ENCODE measurements at places on chromosomes 7 and 10.

GRCh38 chr7:45203936-45204445 is 46.4 kb downstream of the RAMP3 start:
- DNase-seq, result no peak

GRCh38 chr10:81013771-81014170 is 476.1 kb downstream of the SH2D4B start:
- DNase-seq, result no peak

- peak; percentile 38 for DNase-seq
Measured at GRCh38 chr10:93566435-93567276, at the start of gene FFAR4. TSS of gene FFAR4 (plus strand) at chr10:93566665. CDS start at chr10:93566721, 56 bp downstream.

- no peak for DNase-seq
Measured at GRCh38 chr7:94314413-94315410, 80.0 kb upstream of the COL1A2 start.

DNA sequence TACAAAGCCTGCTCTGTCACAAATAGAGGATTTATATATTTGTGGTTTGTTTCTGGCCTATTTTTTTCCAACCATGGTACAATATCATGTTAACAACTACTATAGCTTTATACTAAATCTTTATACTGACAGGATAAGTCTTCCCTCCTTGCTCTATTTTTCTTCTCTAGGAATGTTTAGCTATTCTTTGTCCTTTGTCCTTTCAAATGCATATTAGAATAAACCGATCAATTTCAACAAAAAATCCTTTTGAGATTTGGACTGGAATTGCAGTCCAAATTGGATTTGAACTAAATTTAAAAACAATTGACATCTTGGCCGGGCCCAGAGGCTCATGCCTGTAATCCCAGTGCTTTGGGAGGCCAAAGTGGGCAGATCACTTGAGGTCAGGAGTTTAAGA is 39.2 kb upstream of the CTTNBP2 start:
- no peak for DNase-seq

- DNase-seq, result no peak
Measured at GRCh38 chr10:61812052-61812721, 89.3 kb upstream of the ARID5B start.

DNA sequence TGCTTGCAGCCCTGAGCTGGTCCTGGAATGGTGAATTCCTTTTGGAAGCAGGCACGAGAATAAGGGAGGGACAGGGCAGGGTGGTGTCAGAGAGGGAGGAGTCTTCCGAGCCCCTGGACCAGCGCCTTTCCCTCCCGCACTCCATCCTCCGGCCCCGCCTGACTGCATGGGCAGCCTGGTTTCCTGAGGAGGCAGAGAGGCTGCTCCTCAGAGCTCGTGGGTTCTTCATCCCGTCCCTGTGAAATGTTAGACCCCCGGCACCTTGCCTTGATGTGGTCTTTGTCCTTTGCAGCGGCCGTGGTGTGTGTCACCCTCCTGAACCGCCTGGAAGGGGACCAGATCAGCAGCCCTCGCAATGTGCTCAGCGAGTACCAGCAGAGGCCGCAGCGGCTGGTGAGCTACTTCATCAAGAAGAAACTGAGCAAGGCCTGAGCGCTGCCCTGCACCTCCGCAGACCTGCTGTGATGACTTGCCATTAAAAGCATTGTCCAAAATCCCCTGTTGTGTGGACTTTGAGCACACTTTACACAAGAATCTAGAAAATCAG is 18.9 kb downstream of the UPP1 start:
- no peak for DNase-seq

DNA sequence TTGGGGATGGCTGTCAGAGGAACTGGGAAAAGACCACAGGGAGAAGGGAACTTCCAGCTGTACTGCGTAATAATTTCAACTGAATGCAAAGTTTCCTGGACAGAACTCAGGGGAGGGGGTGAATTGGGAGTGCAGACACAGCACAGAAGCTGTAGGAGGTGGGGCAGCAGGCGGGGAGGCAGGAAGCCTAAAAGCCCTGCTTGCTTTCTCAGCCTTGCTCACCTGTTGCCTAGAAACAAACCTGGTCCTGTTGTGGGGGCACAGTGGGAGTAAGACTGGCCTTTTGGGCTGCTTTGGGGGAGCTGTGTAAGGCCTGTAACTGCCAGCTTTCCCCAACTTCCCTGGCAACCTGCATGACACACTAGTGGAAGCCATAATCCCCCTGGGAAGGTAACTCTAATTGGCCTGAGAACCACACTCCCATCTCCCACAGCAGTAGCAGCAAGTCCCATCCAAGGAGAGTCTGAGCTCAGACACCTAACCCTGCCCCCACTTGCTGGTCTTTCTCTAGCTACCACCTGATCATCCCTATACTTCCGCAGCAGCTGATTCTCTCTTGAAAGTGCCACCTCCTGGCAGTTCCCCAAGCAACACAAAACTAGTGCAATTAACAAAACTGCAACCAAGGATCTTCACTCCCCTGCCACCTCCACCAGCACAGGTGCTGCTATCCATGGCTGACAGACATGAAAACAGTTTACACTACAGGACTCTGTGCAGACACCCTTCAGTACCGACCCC is 1239.3 kb downstream of the SORCS1 start:
- no peak for DNase-seq

DNA sequence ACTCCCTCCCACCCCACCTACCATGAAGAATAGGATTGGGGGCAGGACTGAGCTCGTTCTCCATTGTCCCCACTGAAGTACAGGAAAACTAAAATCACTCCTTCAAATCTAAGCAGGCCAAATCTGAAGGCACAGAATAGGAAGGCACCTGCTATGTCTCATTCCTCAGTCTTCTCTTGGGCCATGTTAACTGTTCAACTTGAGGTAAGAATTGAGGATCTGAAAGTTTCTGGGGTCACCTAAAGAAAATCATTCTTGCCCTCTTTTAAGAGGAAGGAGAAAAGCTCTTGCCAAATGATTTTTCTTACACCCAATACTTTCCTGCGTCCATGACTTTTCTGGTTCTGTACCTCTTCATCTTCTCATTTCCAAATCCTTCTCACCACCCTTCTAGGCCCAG is 4.9 kb downstream of the CPN1 start:
- no peak for DNase-seq

GRCh38 chr7:142759433-142759832 is 10.2 kb downstream of the PRSS1 start:
- no peak for DNase-seq

DNA sequence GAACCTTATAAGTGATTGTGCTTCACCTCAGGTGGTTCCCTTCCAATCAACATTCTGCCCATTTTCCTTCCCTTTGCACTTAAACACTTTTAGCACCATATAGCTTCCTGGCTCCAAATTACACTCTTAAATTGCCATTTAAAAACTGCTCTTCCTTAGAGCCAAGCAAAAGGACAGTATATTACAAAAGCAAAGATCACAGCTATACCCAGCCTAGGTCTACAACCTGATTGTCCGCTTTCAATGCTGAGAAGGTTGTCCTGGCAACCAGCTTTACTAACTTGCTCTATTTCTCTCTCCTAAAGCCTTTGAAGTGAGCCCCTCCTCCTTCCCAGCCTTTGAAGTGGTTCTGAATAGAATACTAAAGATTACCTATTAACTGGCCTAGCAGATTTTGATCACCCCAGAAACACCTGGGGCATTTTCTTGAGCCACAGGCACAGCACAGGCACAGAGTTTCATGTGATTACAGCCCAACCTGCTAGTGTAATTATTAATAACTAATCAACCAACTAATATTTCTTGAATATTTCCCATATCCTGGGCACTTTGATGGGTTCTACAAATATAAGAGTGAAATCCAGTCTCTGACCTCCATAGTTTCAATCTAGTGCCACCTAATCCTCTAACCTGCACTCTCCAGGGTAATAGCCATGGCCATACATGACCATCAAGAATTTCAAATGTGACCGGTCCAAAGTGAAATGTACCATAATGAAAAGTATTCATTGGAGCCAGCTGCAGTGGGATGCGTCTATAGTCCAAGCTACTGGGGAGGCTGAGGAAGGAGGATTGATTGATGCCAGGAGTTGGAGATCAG is 63.6 kb upstream of the TRIM24 start:
- no peak for DNase-seq

- DNase-seq, result peak; percentile 62
Measured at GRCh38 chr10:124530215-124530665, 68.6 kb downstream of the LHPP start.

GRCh38 chr10:63346015-63346441 is 119.7 kb downstream of the JMJD1C start:
- no peak for DNase-seq

- no peak for DNase-seq
Measured at GRCh38 chr10:46787321-46787615, 124.0 kb upstream of the PTPN20 start.

- peak; percentile 30 for DNase-seq
Measured at GRCh38 chr7:106041140-106041717, 70.9 kb downstream of the SYPL1 start.

DNA sequence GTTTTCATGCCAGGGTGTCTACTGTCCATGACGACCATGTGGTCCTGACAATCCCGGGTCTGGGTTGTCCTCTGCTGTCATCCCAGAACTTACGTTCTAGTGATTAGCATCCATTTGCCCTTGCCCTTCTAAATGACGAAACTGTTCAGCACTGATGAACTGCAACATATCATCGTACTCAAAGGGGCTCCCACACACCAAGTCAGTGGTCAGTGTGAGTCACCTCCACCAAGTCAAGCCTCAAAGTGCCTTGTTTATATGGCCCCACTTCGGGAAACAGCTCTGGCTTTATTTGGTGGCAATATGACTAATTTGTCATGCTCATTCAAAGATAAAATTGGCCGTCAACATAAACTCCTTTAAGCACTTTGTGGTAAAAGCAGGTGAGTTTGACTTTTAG is 110.7 kb downstream of the FRMD4A start:
- no peak for DNase-seq

DNA sequence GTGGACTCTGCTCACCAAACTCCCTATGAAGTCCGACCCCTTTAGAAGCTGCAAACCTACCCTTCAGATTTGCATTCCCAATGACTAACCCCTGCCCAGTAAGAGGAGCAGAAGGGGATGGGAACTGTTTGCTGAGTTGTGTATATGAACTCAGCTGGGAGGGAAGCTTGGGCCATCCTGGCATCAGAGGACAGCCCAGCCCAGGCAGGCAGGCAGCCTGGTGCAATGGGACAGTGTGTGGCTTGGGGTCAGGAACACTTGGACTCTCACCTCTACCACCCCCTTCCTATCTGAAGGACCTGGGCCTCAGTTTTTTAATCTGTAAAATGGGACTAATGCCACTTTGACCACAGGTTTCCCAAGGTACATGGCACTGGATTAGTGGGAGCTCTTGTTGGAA is 147.4 kb upstream of the GPR26 start:
- no peak for DNase-seq

DNA sequence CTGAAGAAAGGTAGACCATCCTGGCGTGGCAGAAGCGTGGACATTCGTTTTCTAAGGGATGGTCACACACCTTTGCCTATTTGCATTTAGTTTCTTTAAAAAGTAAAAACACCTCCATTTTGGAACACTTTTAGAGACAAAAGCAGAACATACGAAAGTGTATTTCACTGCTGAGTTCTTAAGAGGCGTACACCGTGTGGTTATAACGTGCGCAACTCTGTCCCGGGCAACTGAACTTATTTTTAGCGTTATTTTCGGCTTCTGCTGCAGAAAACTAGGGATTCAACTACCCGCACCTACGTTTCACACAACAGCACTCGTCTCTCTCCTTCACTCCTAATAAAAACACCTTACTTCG is 557 bp upstream of the LSM8 start:
- DNase-seq, result no peak

- peak; percentile 64 for DNase-seq
Measured at GRCh38 chr7:108376206-108376605, 80.0 kb downstream of the NRCAM start.

GRCh38 chr10:50346942-50347341 is 95.6 kb upstream of the ASAH2 start:
- no peak for DNase-seq

DNA sequence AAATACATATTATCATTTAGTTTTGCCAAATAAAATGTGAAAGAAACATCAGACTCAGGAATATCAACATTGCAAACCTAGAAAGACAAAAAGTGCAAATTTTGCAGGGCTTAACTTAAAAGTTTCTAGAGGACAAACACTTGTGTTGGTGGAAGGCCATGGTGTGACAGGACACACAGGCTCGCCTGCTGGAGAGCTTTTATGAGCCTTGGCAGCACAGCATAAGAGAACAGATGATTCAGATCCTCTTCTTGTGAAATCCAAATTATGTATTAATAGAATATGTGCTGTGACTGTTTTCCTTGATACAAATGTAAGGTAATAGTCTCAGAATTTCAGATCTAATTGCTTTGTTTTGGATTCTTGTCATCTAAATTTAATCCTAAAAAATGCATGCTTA is 72.9 kb upstream of the ABCB5 start:
- DNase-seq, result no peak

- DNase-seq, result no peak
Measured at GRCh38 chr7:2621061-2621828, 10.5 kb upstream of the TTYH3 start.

DNA sequence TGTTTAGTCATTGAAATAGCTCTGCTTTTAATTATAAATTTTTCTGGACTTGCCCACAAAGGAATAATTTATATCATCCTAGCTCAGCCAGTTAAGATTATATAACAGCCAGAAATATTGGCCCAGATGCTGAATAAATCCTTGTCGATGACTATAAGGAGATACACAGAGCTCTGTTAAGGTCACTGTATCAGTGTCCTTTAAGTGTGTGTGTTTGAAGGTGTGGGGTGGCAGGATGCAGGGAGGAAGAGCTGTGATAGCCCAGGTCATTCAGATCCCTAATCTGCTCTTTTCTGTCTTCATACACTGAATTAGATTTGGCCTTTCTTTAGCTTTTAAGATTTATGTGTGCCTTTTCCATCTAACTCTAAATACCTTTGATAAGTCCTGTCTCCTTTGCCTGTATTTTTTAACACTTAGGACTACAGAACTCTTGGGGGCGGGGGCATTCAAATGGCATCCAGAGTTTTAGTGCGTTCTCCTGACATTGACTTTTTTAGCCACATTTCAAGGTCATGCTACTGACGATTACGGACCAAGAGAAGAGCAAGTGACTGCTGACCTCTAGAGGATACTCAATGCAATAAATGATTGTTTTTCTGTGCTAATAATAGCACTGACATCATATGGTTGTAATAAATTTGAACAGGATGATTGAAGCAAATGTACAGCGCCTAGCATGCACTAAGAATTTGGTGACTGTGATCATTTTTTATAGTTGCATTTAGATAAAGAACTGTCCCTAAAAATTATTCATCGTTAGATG is 172.3 kb downstream of the CACNB2 start:
- DNase-seq, result peak; percentile 36

DNA sequence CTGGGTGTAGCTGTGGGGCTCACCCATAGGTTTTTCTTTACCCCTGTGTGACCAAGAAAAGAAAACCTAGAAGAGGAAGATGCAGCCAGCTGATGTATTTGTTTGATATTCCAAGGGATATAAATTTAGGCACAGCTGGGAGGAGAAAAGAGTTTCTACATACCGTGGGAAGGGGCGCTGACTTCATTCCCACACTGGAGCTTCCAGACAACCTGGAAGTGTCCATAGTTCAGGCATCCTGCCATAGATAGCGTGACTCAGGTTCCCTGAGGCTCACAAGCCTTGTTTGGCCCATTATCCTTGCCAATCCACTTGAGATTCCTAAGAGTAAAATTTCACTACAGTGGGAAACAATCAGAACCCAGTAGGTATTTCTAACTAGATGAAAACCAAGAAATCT is 371.7 kb upstream of the NRP1 start:
- DNase-seq, result no peak

- peak; percentile 99 for DNase-seq
Measured at GRCh38 chr7:25359471-25360059, 131.3 kb upstream of the NPVF start.
